ENCODE measurements at places on chromosomes 5 and 9.

DNA sequence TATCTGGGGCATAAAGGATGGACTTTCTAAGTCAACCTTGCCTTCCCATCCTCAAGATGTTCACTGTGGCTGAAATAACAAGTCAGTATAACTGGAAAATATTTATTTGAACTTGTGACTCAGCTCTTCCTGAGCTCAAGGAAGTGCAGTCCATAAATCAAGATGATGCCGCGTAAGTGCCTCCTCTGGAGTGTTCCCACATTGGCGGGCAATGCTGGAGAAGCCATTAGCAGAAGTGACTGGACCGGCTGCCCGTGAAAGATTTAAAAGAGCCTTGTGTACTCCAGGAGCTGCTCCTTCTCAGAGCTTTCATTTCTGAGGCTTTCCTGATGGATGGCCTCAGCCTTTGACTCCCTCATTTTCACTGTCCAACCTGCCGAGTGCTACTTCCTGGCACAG, 17.4 kb downstream of the TMOD1 start:
- no peak for DNase-seq

GRCh38 chr5:74021126-74021525, 395.1 kb downstream of the ARHGEF28 start:
- DNase-seq = no peak

GRCh38 chr9:135980926-135981630, 19.9 kb upstream of the UBAC1 start:
- DNase-seq = no peak

GRCh38 chr9:1612886-1613285, 402.3 kb upstream of the SMARCA2 start:
- no peak for DNase-seq

DNA sequence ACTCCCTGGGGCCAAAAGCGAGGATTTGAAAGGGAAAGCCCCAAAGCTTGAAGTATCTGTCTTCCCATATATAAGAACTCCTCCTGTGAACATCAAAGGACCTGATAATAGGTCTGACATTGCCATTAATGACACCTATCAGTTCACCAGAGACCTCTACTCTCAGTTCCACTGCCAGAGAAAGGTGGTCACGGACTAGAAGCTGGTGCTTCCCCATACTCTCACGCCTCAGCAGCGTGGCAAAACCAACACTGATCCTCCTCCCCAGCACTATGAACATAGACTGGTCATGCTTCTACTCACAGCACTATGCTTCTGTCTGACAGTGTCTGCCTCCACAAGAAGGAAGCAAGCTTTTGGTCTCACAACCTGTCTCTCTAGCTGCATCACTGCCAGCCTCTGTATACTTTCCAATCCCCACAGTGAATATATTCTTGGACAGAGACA, 37.9 kb downstream of the NRG2 start:
- DNase-seq = no peak

DNA sequence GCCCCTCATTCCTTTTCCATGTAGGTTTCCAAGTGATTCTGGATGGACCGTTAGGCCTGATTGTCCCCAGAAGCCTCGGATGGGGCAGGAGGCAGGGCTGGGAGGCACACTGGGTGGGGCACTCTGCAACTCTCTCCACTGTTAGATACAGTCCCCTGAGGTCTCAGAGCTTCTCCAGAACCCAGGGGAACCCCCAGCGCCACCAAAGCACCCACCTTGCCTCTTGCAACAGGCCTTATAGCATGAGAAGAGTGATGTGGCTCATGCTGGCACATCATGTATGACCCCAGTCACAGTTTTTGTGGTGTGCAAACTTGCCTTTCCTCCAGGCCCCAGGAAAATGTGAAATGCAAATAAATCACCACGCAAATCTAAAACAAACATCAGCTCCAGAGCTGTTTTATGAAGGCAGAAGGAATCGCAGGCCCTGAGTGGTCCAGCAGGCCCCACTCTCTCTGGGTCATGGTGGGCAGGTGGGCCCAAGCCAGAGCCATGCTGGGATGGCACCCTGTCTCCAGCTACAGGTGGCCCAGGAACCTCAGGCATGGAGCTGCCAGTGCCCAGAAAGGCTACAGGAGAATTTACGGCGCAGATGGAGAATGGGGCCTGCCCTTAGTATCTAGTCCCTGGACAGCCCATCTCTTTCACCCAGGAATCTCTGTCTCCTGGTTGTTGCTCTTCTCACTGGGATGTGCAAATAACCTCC, 36.3 kb upstream of the CDKN2AIPNL start:
- DNase-seq = no peak

Data from activated T-cell treated with anti-CD3 and anti-CD28 coated beads, Interleukin-2, amount 50 U/mL, for 1 hour (primary cell).